ENCODE measurements at places on chromosomes 13 and 19.

GRCh38 chr13:23445794-23446193 is 12.3 kb upstream of the SACS start:
- peak; percentile 29 for DNase-seq

DNA sequence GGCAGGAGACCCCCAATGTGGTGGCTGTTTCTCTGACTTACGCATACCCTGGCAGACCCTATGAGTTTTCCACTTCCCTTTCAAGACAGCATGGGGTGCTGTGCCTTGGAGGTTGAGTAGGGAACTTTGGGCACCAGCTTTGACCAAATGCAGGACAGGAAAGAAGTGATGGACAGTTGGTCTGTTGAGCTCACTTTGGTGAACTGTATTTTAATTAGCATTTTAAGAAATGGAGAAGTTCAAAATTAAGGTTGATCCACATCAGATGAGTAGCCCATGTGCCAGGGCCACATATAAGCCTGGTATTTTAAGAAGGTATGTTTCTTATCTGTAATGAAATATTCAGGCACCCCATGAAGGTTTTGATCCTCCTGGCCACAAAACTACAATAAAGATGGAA is 46.1 kb upstream of the RAP2A start:
- no peak for DNase-seq

DNA sequence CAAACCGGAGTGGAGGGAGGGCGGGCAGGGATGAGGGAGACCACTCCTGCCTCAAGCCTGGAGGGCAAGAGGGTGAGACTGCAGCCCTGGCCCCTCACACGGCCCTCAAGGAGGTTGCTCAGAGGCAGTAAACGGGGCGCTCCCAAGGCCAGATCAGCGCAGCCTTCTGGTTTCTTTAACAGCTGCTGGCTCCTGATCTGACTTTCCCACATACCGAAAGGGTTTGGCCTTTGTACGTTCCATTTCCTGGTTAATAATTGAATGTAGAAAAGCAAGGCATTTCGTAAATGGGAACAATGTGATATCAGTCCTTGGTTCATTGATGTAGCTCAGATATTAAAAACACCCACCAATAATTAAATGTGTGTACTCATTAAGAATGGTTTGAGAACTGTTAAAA is 71.5 kb downstream of the GGACT start:
- no peak for DNase-seq

DNA sequence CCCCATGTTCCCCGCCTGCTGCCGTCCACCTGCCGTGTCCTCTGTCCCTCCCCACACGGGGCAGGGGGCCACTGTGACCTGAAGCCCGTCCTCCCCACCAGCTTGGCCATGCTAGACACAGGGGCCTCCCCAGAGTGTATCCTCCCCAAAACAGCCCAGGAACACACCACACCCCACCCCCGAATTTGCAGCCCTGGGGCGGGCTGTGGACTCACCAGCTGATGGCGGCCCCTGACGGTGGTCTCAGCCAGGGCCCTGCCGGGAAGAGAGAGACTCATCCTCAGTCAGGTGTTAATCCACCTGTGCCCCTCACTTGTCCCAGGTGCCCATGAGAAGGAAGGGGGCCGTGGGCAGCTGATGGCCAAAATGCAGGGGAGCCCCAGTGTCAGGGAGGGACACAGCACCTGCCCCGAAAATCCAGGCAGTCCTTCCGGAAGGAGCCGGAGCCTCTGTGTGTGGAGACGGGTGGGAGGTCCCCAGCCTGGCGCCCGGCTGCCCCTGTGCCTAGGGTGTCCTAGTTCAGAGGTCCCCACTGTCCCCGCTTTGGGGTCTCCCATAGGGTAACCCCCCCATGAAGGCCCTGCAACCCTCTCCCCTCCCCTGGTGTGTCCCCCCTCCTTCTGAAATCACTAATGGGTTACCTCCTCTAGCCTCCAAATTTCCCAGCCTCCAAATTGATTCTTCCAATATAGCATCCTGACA is 39.3 kb upstream of the TCF3 start:
- no peak for DNase-seq

DNA sequence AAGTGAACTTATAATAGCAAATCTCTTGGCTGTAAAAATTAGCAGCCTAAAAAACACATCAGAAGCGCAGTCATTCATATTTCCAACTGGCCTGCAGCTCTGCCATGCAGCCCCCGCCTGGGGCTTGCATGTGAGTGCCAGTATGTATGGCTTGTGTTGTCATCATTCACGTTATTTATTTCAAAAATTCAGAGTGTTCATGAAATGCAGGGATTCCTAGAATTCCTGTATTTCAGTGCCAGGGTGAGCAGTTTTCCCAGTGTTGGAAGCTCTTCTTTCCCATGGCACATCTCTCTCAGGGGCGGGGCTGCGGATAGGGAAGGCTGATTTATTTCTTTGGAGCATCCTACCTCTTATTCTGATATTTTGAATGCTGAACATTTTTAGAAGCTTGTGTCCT is 234.6 kb downstream of the FGF9 start:
- DNase-seq = no peak

- no peak for DNase-seq
These were observed 12.7 kb downstream of the IGLON5 start for GRCh38 chr19:51324167-51324481.

- DNase-seq = no peak
These were observed 578.5 kb upstream of the PCDH20 start for GRCh38 chr13:61994174-61994573.

GRCh38 chr13:21039097-21039800 is 22.1 kb downstream of the LATS2 start:
- no peak for DNase-seq

- DNase-seq = no peak
These were observed 6.4 kb upstream of the RASL11A start for GRCh38 chr13:27264181-27264580.

DNA sequence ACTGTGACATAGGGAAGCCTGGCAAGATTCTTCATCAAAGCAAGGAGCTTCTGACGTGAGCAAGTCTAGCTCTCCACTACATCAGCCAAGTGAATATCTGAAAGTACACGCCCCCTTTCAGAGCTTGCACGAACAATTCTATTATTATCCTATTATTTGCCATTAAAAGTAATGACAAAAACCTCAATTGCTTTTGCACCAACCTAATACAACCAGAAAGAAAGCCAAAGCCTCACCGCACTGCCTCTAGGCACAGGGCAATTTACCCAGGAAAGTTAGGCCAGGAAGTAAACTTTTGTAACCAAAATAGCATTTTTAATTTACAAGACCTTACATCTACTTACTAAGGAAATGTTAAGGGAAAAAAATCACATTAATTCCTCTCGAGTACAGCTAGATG is 41.2 kb downstream of the LATS2 start:
- no peak for DNase-seq

DNA sequence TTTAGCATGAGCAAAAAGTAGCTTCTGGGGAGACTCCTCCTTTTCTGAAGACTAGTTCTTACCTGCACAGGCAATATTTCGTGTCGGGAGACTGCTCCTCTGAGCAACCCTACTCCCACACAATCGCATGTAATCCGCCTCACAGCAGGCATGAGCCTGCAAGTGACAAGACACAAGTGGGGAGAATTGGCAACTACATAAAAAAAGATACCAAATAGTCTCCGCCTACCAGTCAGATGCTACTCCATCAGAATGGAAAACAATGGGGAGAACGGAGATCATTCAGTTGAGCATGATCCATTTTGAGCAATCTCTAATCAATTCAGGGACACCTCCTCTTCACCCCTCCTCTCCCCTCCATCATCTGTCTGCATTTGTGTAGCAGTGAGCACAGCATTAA is 321.0 kb downstream of the COG6 start:
- no peak for DNase-seq

DNA sequence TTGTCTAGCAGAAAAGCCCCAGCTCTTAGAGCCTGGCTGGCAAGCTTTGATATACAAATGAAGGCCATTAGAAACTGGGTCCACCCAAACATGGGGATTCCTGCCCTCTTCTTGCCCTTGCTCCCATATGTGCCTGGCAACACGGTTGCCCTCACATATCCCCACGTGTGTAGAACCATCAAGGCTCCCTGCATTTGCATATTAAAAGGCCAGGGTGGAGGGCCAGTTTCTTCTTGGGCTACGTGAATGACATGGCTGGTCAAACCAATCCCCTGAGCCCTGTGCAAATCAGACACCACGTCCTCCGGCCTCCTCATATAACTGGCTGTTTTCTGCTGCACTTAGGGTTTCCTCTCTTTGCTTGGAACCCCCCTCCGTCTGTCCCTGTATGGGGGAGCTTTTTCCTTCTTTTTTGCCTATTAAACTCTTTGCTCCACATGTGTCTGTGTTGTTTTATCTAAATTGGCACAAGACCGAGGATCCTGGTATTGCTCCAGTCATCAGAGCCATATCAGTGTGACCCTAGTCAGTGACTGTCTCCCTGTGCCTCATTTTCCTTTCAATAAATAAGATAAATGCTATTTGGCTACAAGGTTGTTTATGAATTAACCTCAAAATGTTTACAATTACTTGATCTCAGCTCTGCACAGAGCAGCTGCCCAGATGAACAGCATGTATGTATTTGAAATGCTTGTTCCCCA is 30.3 kb upstream of the CEACAM1 start:
- DNase-seq = no peak

GRCh38 chr13:40974460-40975407 is 44.4 kb downstream of the ELF1 start:
- DNase-seq = peak; percentile 37

GRCh38 chr19:39212375-39212742 is 8.3 kb upstream of the SYCN start:
- DNase-seq = peak; percentile 32

- peak; percentile 60 for DNase-seq
These were observed 13.5 kb upstream of the CCDC97 start for GRCh38 chr19:41296433-41296871.

GRCh38 chr13:51488212-51488611 is 35.4 kb upstream of the INTS6 start:
- no peak for DNase-seq

- DNase-seq = peak; percentile 32
These were observed 10.4 kb downstream of the GP6 start for GRCh38 chr19:55027472-55028337.

DNA sequence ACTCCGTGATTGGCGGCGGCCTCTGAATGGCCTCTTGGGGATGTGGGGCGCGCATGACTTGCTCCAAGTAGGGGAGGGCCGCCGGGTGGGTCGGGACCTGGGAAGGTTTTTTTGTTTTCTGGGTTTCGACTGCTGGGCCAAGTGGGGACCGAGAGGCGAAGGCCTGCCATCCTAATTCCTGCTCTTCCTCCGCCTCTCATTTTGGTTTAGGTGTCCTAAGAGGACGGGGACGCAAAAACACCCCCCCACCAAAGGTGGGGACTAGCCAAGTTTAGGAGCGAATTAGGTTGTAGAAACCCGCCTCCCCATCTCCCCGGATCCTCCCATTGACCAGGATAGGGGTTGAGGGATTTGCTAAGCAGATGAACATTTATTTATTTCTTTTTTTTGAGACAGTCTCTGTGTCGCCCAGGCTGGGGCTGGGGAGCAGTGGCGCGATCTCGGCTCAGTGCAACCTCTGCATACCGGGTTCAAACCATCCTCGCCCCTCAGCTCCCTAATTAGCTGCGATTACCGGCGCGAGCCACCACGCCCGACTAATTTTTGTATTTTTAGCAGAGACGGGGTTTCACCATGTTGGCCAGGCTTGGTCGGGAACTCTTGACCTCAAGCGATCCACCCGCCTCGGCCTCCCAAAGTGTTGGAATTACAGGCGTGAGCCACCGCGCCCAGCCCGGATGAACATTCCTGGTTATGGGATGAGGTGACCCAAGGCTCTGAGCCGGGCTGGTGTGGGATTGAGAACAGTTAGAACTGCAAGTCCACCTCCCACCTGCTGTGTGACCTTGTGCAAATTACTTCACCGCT is 838 bp downstream of the PPP2R1A start:
- DNase-seq = peak; percentile 30

- peak; percentile 92 for DNase-seq
These were observed 27.4 kb upstream of the SCEL start for GRCh38 chr13:77507931-77508776.

- DNase-seq = peak; percentile 89
These were observed 16.8 kb downstream of the SPC24 start for GRCh38 chr19:11138601-11139300.

GRCh38 chr13:107475753-107476453 is 739.4 kb downstream of the LIG4 start:
- no peak for DNase-seq

DNA sequence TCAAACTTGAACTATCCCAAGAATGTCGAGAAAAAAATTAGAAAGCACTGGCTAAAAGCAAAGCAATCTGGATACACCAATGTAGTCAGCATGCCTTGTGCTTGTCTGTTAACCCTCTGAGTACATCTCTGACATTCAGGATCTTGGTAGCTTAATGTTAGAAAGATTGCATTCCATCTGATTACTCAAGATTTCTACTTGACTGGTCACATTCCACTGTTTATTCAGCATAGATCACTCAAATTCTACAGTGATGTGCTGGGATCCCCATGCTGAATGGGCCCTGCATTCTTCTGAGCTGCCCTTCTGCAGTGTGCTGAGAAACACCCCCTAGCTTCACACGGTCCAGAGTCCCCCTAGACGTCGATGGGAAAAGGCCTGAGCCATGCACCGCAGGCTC is 295.4 kb upstream of the MAB21L1 start:
- DNase-seq = peak; percentile 72

DNA sequence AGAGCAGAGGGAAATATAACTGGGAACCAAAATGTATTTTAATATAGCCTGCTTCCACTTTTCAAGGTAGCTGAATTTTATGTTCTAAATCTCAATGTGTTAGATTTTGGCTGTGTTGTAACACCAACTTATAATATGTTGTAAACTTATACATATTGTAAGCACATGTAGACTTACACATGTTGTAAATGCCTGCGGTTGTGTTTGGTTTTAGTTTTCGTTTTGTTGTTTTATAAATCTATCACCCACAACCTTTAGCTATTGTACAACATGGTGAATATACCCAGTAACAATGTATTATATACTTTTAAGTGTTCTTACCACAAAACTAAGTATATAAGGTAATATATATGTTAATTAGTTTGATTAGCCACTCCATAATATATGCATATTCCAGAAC is 15.6 kb downstream of the KCTD4 start:
- no peak for DNase-seq

DNA sequence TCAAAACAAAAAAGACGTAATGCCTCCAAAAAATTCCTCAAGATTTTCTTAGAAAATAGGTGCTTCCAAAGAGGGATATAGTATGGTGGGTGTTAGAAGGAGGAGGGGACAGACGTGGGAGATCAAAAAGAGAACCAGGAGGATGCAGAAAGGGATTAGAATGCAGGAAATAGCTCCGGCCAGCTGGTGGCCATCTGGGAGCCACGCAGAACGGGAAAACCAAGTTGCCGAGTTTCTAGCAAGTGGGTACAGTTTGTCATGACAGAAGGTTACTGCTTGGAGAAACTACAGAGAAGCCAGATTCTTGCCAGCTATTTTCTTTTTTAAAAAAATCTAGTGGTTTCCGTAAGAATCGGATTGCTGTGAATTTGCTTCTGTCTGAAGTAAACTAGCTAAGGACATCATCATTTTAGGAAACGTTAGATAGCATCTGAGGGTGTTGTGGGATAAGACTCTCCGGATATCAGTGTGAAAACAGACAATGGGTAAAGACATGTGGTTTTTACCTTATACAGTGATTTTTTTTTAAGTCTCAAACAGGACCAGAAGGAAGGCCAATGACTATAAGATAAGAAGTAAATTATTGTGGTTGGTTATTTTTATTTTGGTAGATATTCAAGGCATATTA is 104.9 kb downstream of the HSPH1 start:
- DNase-seq = no peak

Data from PC-3 (cell line).